ENCODE measurements at places on chromosomes 11 and 22. TPM values are rescaled to one million over a fixed set of nuclear protein-coding genes. Genes with fewer than 3 reads are reported as not detected.

DNA sequence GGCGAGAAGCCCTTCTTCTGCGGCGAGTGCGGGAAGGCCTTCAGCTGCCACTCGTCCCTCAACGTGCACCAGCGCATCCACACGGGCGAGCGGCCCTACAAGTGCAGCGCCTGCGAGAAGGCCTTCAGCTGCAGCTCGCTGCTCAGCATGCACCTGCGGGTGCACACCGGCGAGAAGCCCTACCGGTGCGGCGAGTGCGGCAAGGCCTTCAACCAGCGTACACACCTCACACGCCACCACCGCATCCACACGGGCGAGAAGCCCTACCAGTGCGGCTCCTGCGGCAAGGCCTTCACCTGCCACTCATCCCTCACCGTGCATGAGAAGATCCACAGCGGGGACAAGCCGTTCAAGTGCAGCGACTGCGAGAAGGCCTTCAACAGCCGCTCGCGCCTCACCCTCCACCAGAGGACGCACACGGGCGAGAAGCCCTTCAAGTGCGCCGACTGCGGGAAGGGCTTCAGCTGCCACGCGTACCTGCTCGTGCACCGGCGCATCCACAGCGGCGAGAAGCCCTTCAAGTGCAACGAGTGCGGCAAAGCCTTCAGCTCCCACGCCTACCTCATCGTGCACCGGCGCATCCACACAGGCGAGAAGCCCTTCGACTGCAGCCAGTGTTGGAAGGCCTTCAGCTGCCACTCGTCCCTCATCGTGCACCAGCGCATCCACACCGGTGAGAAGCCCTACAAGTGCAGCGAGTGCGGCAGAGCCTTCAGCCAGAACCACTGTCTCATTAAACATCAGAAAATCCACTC lies 12.2 kb downstream of the ZNF74 start:
- no peak for DNase-seq

GRCh38 chr11:123188508-123189165 lies 6.4 kb downstream of the CLMP start:
- no peak overlapping the region for H3K27ac ChIP-seq
- H3K4me1 ChIP-seq: peaks cover 26% of the 10 kb centered on the region
- H3K36me3 ChIP-seq: no peaks in the 10 kb centered on the region
- H3K4me3 ChIP-seq: no peak overlapping the region
- DNase-seq: no peak

GRCh38 chr11:99706848-99707247 lies 686.1 kb downstream of the CNTN5 start:
- no peaks in the 10 kb centered on the region for H3K4me1 ChIP-seq
- H3K27ac ChIP-seq: no peak overlapping the region
- DNase-seq: no peak
- no peak overlapping the region for H3K4me3 ChIP-seq
- no peaks in the 10 kb centered on the region for H3K36me3 ChIP-seq
- no peaks in the 10 kb centered on the region for H3K27me3 ChIP-seq

GRCh38 chr22:36366291-36366708 lies 21.5 kb downstream of the MYH9 start:
- H3K36me3 ChIP-seq: peaks cover 78% of the 10 kb centered on the region
- peak overlapping the region; percentile 88 for H3K27ac ChIP-seq
- H3K4me1 ChIP-seq: peaks cover 98% of the 10 kb centered on the region
- no peaks in the 10 kb centered on the region for H3K27me3 ChIP-seq
- no peak for DNase-seq
- peak overlapping the region; percentile 27 for H3K4me3 ChIP-seq

DNA sequence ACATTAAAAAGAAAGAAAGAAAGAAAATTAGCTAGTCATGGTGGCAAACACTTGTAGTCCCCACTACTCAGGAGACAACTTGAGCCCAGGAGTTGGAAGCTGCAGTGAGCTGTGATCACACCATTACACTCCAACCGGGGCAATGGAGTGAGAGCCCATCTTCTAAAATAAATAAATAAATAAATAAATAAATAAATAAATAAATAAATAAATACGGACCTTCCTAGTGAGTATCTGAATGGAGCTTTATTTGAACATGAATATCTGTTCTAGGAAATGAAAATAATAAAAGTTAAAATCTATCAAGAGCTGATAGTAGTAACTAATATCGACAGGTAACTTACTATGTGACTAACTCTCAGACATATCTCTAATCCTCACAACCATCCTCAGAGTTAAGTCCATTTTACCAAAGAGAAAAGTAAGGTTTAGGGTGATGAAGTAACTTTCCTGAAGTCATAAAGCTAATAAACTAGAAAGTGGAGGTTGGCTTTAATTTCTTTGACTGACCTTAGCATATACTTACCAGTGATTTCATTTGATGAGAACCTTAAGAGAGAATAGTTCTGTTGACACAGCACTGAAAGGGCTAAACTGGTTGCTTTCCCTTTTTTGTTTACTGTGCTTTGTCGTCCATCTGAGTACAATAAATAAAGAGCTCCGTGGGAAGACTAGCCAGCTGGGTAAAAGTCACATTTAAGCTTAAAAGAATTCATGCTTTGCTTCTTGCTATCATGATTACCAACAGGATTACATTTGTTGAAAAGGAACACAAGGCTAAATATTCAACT lies 22.4 kb downstream of the ENTHD1 start:
- no peak overlapping the region for H3K27ac ChIP-seq
- H3K36me3 ChIP-seq: peaks cover 4% of the 10 kb centered on the region
- no peak for DNase-seq

DNA sequence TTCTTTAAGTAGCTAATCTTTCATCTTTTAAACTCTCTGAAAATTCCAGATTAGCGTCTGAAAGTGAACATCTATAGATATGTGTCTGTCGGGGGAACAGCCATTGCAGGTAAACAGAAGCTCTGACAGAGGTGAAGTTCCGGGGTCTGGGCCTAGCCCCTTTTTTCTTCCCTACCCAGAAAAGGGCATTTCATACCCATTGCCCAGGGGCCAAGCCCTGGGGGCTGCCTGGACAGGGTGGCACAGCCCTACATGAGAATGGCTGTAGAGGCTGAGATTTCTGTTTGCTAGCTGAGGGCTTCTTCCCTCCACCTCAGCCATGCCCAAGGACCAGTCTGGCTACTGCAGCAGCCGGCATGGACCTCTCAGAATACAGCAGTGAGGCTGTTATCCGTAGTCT lies 327.0 kb upstream of the PLET1 start:
- no peak overlapping the region for H3K4me3 ChIP-seq
- no peaks in the 10 kb centered on the region for H3K4me1 ChIP-seq
- no peak for DNase-seq
- no peaks in the 10 kb centered on the region for H3K36me3 ChIP-seq
- peaks cover 17% of the 10 kb centered on the region for H3K27me3 ChIP-seq
- no peak overlapping the region for H3K27ac ChIP-seq

GRCh38 chr11:36558571-36559413 lies 9.0 kb upstream of the RAG1 start:
- DNase-seq: no peak
- H3K4me1 ChIP-seq: peaks cover 22% of the 10 kb centered on the region
- H3K36me3 ChIP-seq: peaks cover 13% of the 10 kb centered on the region
- peak overlapping the region; percentile 75 for H3K27ac ChIP-seq

- no peak for DNase-seq
- peak overlapping the region; percentile 69 for H3K27ac ChIP-seq
- H3K4me1 ChIP-seq: peaks cover 6% of the 10 kb centered on the region
- H3K4me3 ChIP-seq: no peak overlapping the region
- H3K27me3 ChIP-seq: no peaks in the 10 kb centered on the region
- no peaks in the 10 kb centered on the region for H3K36me3 ChIP-seq
These were observed 21.7 kb upstream of the PDGFB start for GRCh38 chr22:39266398-39267030.

DNA sequence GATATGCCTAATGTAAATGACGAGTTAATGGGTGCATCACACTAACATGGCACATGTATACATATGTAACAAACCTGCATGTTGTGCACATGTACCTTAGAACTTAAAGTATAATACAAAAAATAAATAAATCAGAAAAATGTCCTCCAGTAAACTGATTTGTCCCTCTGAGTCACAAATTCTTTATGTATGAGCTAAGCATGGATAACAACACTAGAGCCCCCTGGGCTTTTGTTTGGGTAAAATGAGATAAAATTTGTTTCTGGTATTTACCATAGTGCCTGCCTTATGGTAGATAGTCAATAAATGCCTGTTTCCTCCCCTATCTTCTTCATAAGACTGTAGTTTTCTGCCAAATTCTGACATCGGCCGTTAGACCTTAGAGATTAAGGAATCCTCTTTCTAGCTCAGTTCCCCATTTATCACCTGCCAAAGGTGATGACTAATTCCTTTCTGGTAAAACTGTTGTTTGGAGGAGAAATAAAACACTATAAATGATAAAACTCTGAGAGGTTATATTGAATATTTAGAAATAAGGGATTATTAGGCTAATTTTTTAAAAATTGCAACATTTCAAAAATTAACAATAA lies 43.6 kb upstream of the LUZP2 start:
- no peak overlapping the region for H3K27ac ChIP-seq
- no peaks in the 10 kb centered on the region for H3K4me1 ChIP-seq
- no peak for DNase-seq
- no peaks in the 10 kb centered on the region for H3K27me3 ChIP-seq
- H3K36me3 ChIP-seq: no peaks in the 10 kb centered on the region

- H3K4me3 ChIP-seq: no peak overlapping the region
- no peak overlapping the region for H3K27ac ChIP-seq
- H3K4me1 ChIP-seq: no peaks in the 10 kb centered on the region
- peaks cover 9% of the 10 kb centered on the region for H3K27me3 ChIP-seq
These were observed 92.8 kb upstream of the TEAD1 start for GRCh38 chr11:12581416-12581815.

DNA sequence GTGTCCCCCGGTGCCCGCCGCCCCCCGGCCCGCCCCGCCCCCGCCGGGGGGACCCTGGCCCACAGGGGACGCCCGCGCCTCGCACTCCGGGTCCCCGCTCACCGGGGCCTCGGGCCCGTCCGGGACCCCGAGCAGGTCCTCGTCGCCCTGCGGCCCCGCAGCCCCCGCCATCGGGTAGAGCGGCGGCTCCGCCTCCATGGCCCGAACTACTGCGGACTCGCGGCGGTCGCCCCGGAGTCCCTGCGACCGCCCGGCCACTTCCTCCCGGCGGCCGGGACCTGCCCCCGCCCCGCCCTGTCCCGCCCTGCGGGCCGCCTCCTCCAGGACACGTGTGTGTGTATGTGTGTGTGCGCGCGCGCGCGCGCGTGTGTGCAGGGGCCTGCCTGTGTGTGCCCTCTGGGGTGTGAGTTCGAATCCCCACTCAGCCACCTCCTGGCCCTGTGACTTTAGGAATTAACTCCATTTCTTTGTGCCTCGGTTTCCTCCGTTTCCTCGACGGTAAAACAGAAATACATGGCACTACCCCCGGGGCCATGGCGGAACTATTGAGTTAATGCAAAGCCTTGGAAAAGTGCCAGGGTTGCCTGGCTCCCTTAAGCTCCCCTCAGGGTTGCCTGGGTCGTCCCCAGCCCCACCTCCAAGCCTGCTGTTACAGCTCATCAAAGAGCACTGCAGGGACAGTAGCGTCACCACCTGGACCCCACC lies at the start of gene UNC93B1:
Gene UNC93B1 (minus strand): TSS at position 252 of the 705 bp plus-strand sequence. CDS start 54 bp downstream, at position 198.
- H3K4me1 ChIP-seq: peaks cover 44% of the 10 kb centered on the region
- H3K27me3 ChIP-seq: no peaks in the 10 kb centered on the region
- peak within 1 kb of the TSS; percentile 84 for H3K27ac ChIP-seq
- H3K4me3 ChIP-seq: peak within 1 kb of the TSS; percentile 84
- H3K36me3 ChIP-seq: peaks cover 7% of the 10 kb centered on the region

- no peaks in the 10 kb centered on the region for H3K4me1 ChIP-seq
- H3K27me3 ChIP-seq: peaks cover 5% of the 10 kb centered on the region
- no peaks in the 10 kb centered on the region for H3K36me3 ChIP-seq
- no peak overlapping the region for H3K4me3 ChIP-seq
- no peak for DNase-seq
- H3K27ac ChIP-seq: no peak overlapping the region
These were observed 72.1 kb downstream of the BUD13 start for GRCh38 chr11:116700586-116701220.

DNA sequence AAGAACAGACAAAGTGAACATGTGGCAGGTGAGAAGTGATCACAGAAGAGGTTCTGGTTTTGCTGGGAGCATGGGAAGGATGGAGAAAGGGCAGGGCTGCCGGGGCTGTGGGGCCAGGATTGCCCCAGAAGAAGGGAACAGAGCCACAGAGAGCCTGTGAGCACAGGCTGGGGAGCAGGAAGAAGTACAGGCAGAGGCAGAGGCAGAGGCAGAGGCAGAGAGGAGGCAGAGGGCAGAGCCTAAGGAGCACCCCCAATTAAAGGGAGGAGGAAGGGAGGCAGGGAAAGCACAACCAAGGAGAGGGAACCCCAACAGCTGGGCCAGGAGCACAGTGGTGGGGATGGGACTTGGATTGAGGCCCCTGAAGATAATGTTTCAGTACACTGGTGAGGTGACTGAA lies 51.5 kb downstream of the SGSM3 start:
- peak overlapping the region; percentile 71 for H3K27ac ChIP-seq
- H3K27me3 ChIP-seq: no peaks in the 10 kb centered on the region
- no peak overlapping the region for H3K4me3 ChIP-seq
- no peak for DNase-seq
- H3K36me3 ChIP-seq: peaks cover 46% of the 10 kb centered on the region
- peaks cover 14% of the 10 kb centered on the region for H3K4me1 ChIP-seq

DNA sequence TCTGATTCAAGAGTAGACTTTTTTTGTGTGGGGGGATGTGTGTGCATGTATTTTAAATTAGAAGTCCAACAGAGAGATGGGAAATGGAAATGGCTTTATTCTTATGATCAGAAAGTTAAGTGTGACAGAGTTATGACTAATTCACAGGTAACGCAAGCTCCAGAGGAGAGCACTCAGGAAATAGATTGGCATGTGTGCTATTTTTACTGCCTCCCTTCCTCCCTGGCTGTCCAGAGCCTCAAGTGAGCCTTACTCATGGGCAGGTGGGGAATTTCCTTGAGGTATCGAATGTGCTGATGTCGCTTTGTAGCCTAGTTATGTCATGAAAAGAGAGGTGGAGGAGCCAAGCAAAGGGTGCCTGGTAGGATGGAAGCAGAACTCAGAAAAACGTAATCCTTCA lies 70.3 kb upstream of the BDNF start:
- H3K36me3 ChIP-seq: no peaks in the 10 kb centered on the region
- no peak overlapping the region for H3K4me3 ChIP-seq
- no peak for DNase-seq
- H3K4me1 ChIP-seq: no peaks in the 10 kb centered on the region
- no peaks in the 10 kb centered on the region for H3K27me3 ChIP-seq
- no peak overlapping the region for H3K27ac ChIP-seq

The MS4A4E gene
- total RNA-seq: not detected

The OR8B12 gene
- total RNA-seq: not detected

The OR5AN1 gene
- total RNA-seq: not detected

The KCNQ1 gene
- 20.4 TPM for total RNA-seq

The MUC15 gene
- total RNA-seq: not detected

The GGT5 gene
- 0.29 TPM for total RNA-seq

All from activated CD8-positive, alpha-beta T cell treated with anti-CD3 and anti-CD28 coated beads, Interleukin-2, amount 10 ng/mL, durations not matched to agents 7 days and 5 days (primary cell).